Stimulated activated CD8-positive, alpha-beta memory T cell treated with anti-CD3 and anti-CD28 coated beads, Interleukin-7, amount 100 ng/mL, for 1 hour (primary cell): ENCODE measurements at places on chromosomes 3 and 15.

DNA sequence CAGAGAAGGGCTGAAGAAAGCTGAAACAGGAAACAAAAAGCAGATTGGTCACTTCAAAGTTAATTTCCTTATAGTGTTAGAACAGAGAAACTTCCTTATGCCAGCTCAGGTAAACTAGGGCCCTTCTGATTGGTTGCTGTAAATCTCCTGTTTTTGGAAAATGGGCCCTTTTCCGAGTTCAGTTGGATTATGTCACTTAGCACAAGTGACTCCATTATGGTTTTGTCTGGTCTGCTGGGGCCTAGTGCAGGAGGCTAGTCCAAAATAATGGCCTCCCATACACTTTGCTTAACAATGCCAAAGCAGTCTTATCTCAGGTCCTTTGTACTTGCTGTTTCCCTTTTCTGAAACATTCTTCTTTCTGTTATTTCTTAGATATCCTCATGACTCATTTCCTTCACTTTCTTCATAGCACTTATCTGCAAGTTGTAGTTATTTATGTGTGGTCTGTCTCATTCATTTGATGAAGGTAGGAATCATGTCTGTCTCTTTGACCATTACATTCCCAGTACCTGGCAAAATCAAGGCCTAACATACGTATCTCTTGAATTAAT lies 7.7 kb upstream of the DCP1A start:
- no peak for DNase-seq

GRCh38 chr3:46184469-46184868 lies 23.6 kb downstream of the CCR1 start:
- no peak for DNase-seq

GRCh38 chr15:70538278-70538677 lies 225.1 kb downstream of the UACA start:
- no peak for DNase-seq

- no peak for DNase-seq
Observed at GRCh38 chr3:121493431-121493830, 52.4 kb downstream of the POLQ start.

DNA sequence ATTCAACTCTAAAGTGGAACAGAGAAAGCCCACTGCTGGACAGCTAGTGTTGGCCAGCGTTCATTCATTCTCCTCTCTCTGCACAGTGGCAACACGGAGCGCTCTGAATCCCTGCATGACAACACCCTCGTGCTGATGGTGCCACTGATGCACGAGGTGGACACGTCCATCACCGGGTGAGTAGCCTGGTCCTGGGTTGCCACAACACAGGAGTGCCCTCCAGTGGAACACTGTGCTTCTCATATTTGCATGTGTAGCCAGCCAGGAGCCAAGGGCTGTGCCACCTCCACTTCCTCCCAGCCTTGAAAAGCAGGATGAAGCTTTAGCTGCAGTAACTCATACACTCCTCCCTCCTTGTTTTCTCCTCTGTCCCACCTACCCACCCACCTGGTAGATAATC lies 120.0 kb upstream of the CTDSPL start:
- DNase-seq = no peak

- DNase-seq = no peak
Observed at GRCh38 chr3:110519071-110519470, 552.5 kb upstream of the NECTIN3 start.

GRCh38 chr15:96392380-96393208 lies 62.1 kb downstream of the NR2F2 start:
- no peak for DNase-seq

- no peak for DNase-seq
Observed at GRCh38 chr3:69865925-69866679, 126.8 kb downstream of the MITF start.
